Stimulated activated CD8-positive, alpha-beta memory T cell treated with anti-CD3 and anti-CD28 coated beads, Interleukin-7, amount 100 ng/mL, for 1 hour (primary cell): ENCODE measurements at places on chromosomes 12 and 14.

DNA sequence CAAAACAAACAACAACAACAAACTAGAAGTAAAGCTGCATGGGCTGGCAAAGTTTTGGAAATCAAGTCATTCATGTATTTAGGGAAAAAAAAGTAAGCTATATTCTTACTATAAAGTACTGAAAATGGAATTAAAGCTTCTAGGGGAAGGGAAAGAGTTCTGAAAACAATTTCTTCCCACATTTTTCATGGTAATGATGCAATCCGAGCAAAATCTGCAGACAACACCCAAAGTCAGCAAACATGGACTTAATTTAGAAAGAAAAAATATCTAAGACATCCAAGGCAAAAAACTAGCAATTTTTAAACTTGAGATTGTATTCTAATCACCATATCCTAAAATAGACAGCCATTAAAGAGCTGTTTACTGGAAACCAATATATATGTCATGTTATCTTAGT lies 86.3 kb downstream of the LRP6 start:
- DNase-seq: no peak

DNA sequence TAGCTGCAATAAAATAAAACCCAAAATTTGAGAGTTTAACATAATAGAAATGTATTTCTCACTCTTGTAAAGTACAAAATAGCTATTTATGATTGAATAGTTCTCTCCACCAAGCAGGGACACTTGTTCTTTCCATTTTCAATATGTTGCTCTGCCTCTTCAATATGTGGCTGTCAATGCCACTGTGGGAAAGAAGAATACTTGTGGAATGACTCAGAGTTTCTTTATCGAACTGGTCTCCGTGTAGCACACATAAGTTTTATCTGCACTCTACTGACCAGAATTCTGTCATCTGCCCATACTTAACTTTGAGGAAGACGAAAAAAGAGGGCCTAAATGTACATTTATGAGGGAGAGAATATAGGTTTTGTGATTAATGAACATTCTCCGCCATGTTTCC lies 256.9 kb downstream of the ATXN7L3B start:
- DNase-seq: no peak

GRCh38 chr14:54515670-54516069 lies 6.0 kb downstream of the CGRRF1 start:
- DNase-seq: no peak

GRCh38 chr12:103769240-103769945 lies 71.6 kb downstream of the NT5DC3 start:
- no peak for DNase-seq

- no peak for DNase-seq
These were observed 185.1 kb upstream of the CDKN3 start for GRCh38 chr14:54211551-54212308.

DNA sequence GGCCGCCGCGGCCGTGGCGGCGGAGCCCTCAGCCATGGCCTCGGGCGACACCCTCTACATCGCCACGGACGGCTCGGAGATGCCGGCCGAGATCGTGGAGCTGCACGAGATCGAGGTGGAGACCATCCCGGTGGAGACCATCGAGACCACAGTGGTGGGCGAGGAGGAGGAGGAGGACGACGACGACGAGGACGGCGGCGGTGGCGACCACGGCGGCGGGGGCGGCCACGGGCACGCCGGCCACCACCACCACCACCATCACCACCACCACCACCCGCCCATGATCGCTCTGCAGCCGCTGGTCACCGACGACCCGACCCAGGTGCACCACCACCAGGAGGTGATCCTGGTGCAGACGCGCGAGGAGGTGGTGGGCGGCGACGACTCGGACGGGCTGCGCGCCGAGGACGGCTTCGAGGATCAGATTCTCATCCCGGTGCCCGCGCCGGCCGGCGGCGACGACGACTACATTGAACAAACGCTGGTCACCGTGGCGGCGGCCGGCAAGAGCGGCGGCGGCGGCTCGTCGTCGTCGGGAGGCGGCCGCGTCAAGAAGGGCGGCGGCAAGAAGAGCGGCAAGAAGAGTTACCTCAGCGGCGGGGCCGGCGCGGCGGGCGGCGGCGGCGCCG lies 381 bp downstream of the YY1 start:
- DNase-seq: no peak

DNA sequence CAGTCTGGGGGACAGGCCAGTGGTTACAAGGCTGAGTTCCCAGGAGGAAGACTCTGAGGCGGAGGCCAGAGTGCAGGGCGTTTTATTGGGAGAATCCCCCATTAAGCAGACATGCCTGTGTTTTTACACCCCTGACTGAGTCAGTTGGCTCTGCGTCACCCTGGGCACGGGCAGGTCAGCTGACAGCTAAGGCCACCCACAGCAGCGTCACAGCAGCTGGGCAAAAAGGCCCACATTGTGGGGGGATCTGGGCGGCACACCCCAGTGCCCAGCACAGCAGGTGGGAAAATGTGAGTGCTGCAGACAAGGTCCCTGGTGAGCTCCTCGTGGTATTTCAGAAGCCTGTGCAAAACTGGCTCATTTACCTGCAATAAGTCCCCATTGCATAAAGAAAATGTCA lies 184.7 kb downstream of the AACS start:
- DNase-seq: no peak

- DNase-seq: no peak
These were observed 6.8 kb downstream of the ZFHX2 start for GRCh38 chr14:23544511-23545447.

DNA sequence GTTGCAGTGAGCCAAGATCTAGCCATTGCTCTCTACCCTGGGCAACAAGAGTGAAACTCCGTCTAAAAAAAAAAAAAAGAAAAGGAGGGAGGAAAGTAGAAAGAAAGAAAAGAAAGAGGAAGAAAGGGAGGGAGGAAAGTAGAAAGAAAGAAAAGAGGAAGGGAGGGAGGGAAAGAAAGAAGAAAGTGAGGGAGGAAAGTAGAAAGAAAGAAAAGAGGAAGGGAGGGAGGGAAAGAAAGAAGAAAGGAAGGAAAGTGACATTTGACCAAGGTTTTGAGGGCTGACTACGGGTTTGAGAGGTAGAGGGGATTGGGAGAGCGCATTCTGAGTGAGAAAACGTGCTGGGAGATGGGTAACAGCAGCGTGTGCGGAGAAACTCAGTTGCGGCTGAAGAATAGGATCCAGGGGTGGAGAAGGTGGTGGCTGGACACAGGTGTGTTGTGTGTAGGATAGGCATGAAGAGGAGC lies 521 bp upstream of the PAPLN start:
- DNase-seq: no peak

GRCh38 chr14:81231540-81231939 lies 10.8 kb upstream of the GTF2A1 start:
- DNase-seq: no peak

- DNase-seq: no peak
These were observed 48.3 kb upstream of the KCNMB4 start for GRCh38 chr12:70317781-70318180.

GRCh38 chr14:85731186-85731585 lies 201.2 kb downstream of the FLRT2 start:
- no peak for DNase-seq

DNA sequence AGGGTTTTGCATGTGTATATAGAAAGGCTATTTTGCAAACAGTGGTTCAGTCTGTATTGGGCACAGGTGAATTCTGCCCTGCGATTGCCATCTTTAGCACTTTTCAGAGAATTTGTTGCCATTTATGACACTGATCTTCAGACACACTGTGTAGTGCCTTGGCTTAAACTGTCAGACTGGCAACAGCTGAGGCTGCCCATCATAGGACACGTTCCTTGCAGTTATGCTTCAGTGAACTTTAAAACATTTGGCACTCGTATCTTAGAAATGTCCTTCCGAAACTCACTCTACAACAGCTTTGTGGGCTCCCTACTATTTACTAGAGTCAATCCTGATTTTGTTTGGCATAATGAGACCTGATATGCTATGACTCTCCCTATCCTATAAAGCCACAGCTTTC lies 29.1 kb downstream of the AP5M1 start:
- no peak for DNase-seq

- no peak for DNase-seq
These were observed 15.2 kb downstream of the ACIN1 start for GRCh38 chr14:23079716-23080115.

DNA sequence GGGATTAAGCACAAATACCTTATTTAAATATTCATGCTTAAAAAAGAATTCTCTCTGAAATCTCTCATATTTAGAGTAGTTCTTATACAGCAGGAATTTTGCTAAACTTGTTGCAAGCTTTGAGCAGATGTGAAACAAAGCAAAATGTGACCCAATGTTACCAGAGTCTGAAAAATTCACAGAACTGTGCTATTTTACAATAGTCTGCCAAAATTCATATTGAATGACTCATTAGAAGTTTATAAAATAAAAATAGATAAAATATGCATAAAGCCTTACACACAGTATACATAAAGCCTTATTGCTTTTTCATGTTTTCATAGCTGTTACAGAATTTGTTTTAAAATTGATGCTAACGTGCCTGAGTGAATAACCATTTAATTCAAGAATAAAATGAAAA lies 17.8 kb upstream of the RHOJ start:
- no peak for DNase-seq

DNA sequence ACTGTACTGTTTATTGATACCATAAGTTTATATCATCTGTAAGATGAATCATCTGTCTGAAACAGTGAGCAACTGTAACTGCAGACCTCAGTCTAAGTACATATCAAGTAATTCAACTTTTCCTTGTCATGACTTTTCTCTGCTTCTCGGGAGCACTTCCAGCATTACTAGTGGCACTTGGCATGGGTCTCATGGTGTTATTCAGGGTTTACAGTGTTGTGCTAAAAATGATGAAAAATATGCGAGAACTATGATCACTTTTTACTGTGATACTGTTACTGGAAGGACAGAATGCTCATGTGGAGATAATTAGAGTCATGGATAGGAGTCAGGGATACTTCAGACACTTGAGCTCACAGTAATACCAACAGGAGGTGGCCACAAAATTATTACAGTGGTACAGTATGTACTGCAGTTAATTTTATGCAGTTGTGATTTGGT lies 8.3 kb downstream of the KTN1 start:
- no peak for DNase-seq

DNA sequence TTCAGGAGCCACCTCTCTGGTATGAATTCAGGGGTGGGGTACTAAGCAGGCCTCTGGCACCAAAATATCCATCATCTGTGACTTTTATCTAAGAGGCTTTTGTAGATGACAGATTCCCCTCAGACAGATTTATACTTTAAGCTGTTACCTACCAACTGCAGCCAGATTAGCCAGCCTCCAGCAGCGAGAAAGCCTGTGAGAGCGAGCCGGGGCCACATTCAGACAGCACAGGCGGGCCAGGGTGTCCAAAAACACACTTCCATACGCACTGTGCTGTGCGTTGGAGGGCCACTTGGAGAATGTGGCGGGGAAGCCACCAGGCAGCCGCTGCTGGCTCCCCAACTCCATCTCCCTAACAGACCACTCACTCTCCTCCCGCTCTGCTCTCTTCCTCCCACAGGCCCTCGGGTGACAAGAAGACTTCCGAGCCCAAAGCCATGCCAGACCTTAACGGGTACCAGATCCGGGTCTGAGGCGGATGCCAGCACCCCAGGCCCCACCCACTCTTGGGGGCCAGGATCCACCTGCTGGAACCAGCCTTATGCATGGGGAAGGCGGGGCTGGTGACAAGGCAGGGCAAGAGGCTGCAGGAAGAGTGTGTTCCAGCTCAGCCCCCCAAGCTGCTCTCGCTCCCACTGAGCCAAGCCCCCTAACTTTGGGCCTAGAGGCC lies 17.4 kb downstream of the VASH1 start:
- DNase-seq: no peak

- no peak for DNase-seq
These were observed 72.5 kb upstream of the ATP2B1 start for GRCh38 chr12:89781156-89781555.

DNA sequence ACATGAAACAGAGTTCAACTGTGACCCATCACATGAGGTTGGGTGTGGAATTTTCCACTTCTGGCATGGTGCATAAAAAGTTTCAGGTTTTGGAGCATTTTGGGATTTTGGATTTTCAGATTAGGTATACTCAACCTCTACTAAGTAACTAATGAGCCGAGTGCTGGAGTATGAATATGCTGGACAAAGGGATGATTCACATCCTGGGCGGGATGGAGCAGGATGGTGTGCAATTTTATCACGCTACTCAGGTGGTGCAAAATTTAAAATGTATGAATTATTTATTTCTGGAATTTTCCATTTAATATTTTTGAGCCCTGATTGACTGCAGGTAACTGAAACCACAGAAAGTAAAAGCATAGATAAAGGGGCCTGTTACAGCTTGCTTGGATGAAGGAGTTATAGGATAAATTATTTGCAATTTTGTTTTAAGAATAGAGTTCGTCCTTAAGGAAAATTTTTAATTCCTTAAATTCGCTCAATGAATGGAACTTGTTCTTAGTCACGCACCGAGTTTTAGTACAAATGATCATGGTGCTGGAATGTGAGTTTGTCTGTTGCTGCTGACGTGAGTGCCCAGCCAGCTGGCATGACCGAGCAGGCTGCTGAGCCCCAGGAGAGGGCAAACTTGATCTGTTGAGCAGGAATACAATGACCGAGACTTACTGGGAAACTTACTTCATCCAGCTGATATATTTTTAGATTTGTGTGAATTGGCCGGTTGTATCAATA lies 176.3 kb downstream of the ESR2 start:
- no peak for DNase-seq

DNA sequence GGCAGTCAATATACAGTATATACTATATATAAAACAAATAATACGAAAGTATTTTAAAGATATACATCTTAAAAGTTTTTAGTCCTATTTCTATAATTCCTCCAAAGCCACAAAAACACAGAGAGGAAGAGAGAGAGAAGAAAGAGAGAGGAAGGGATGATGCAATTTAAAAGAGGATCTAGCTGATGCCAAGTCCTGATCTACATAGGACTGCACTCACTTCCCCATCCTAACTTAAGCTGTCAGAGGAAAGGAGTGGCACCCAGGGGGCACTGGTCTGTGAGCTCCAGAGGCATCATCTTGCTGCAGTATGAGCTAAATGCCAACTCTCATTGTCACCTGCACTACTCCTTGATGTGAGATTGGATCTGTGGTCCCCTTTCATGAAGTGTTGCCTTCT lies 95.8 kb downstream of the C12orf42 start:
- DNase-seq: no peak

DNA sequence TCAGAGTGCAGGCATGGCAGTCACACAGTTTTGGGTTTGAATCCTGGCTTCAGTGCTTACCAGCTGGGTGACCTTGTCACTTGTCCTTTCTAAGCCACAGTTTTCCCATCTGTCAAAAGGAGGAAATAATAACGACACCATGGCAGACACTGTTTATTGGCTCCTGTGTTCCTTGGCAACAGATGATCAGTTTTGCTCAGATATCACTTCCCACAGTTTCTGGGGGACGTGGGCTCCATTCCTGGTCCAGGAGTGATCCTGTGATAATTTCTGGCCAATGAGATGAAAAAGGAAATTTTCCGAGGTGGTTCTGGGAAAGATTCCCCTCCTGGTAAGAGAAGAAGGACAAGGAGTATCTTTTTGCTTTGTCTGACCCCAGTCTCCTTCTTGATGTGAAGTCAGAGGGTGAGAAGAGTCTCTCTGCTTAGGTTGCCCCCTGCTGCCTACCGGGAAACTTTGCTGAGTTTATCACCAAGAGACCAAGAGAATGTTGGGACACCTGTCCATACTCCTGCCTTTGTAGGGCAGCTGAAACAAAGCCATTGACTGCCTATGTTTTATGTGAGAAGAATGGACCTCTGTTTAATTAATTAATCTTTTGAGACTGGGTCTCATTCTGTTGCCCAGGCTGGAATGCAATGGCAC lies 178.9 kb upstream of the NRXN3 start:
- DNase-seq: no peak
